SHP77 (cell line): ENCODE measurements at places on chromosomes 3 and 15.

DNA sequence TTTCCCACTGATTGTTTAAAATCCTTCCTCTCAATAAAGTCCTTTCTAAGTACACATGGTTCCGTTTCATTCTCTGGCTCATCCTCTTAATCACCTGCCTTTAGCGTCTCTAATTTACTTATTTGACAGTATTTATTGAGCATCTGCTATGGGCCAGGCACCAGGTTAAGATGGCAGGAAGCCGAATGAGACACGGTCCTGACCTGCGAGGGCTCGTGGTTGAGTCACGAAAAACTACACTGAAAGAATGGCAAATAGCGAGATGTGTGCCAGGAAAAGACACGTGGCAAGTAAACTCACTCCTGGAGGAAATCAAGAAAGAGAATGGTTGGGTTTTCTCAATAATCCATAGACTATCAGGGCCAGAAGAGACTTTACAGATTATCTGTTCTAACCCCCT lies 60.9 kb downstream of the HES1 start:
- DNase-seq: no peak

- peak; percentile 29 for DNase-seq
Measured at GRCh38 chr3:184145111-184145524, 10.0 kb downstream of the EIF2B5 start.

DNA sequence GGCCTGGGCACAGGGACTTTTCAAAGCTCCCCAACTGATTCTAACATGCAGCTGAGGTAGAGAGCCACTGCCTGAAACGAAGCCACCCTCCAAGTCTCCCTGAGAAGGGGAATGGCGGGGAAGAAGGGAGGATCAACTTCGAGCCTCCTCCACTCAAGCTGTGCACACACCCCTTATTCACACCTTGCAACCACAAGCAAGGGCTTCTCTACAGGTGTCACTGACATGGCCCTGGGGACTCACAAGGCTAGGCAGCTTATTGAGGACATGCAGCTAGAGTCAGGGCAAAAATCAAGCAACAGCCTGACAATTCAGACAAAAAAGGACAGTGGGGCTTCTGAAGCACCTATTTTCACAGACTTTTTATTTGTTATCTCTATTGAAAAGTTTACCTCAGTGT lies 85.2 kb downstream of the SNRK start:
- no peak for DNase-seq

DNA sequence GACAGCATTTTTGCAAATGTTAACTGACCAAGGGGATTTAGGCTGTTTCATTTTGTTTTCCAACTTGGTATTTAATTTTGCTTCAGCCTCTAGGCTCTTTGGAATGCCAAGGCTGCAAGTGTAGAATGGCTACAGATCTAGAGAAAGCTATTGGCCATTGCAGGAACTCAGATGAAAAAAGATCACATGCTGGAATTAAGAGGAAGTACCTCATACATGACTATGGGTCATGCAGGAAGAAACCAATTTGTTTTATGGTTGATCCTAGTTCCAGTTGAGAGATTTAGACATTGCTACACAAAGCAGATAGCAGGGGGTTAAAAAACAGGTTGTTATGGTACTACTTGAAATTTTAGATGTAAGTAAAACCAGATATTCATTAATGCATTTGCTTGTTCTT lies 12.7 kb upstream of the CLDN16 start:
- no peak for DNase-seq

GRCh38 chr15:34154725-34155204 lies 52.9 kb downstream of the PGBD4 start:
- no peak for DNase-seq

- DNase-seq: no peak
Measured at GRCh38 chr3:9497821-9498565, 55.6 kb downstream of the LHFPL4 start.
